8988T (cell line): ENCODE measurements at places on chromosomes 1 and 21.

DNA sequence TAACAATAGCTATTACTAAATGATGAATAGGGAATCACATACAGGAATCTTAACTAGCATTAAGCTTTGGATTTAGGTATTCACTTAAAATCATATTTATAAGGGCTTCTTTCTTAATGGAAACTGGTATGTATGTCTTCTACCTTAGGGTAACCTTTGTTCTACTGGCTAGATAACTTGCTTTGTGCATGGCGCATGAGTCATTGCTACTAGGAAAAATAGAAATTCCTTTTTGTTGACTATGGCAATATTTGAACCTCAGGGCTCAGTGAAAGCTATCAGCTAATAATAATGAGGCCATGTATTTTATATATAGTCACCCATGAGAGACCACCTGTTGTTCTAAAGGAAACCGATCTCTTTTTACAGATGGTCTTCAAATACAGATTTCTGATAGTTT, 72.5 kb downstream of the RPS6KC1 start:
- DNase-seq = no peak

GRCh38 chr1:60273185-60273584, 199.6 kb upstream of the C1orf87 start:
- DNase-seq = no peak

GRCh38 chr1:176315519-176316220, 108.6 kb upstream of the COP1 start:
- DNase-seq = no peak

- no peak for DNase-seq
Observed at GRCh38 chr1:76861149-76861548, 6.1 kb upstream of the ST6GALNAC5 start.

DNA sequence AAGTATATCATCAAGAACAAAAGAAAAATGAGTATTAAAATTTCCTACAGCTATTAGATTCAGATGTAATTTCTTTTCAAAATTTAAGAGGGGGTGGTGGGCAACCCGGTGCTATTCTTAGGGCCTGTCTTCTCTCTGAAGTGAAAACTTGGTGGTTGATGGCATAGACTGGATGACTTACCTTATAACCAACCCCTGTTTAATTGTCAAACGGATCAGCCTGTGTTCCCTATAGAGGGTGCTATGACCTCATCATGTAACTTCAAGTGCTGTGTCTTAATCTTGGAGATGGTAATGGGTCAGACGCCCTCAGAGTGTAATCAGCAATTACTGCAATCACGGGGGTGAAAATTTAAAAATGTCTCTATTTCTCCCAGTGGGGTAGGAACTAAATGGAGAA, 176.2 kb downstream of the PCP4 start:
- DNase-seq = no peak

- DNase-seq = no peak
Observed at GRCh38 chr1:158076441-158076840, 83.0 kb downstream of the KIRREL1 start.

GRCh38 chr1:68798071-68798470, 301.2 kb upstream of the DEPDC1 start:
- DNase-seq = no peak

- DNase-seq = no peak
Observed at GRCh38 chr1:53015508-53015860, 46.5 kb upstream of the PODN start.

- DNase-seq = peak; percentile 61
Observed at GRCh38 chr1:153465811-153466636, 5.6 kb upstream of the S100A7 start.

DNA sequence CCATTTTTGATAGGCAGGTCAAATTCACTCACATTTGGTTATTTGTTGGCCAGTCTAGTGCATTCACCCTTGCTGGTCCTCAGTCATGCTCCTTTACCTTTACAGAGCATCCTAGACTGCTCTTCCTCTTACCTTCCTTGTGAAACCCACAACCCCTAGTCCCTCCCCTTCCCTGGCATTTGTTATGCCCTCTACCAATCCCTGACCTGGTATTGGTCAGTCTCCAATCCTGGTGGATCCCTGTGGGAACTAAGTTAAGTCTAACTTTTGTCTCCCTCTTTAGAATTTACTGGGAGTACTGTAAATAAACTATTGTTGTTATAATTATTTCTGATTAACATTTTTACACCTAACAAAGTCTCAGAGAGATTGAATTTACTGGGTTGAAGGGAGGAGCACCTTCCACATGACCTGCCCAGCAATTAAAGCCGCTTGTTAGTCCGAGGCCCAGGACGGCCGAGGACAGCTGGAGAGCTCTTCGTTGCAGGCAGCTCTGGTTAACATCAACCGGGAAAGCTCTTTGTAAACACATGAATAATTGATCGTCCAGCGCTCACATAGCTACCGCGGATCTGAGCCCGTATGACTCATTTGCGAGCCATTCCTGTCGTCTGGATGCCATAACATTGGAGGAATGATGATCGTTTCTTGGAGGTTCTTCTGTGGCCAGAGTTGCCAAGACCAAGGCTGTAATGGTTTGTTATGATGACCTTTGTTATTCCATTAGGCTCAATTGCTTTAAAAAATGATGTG, 31.9 kb downstream of the MTARC1 start:
- no peak for DNase-seq

GRCh38 chr1:37174341-37174740, 140.0 kb upstream of the GRIK3 start:
- no peak for DNase-seq

DNA sequence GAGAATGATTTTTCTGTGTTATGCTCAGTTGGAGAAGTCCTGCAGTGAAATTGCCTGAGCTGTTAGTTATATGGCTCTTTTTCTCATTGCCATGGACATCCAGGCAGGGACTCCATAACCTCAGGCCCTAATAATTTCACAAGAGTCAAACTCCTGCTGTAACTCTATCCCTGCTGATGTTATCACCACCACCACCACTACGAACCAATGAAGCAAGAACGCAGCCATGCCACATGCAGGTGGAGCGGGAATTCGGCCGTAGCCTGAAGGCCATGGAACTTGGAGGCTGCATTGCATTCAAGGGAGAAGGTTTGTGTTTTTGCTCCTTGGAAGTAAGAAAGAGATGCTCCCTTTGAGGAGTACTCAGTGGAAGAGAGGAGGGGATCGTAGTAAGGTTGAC, 16.8 kb upstream of the DLGAP3 start:
- no peak for DNase-seq

GRCh38 chr1:66342707-66343106, 191.2 kb upstream of the SGIP1 start:
- DNase-seq = no peak

GRCh38 chr1:178501705-178502329, 5.1 kb upstream of the CLEC20A start:
- DNase-seq = peak; percentile 72

DNA sequence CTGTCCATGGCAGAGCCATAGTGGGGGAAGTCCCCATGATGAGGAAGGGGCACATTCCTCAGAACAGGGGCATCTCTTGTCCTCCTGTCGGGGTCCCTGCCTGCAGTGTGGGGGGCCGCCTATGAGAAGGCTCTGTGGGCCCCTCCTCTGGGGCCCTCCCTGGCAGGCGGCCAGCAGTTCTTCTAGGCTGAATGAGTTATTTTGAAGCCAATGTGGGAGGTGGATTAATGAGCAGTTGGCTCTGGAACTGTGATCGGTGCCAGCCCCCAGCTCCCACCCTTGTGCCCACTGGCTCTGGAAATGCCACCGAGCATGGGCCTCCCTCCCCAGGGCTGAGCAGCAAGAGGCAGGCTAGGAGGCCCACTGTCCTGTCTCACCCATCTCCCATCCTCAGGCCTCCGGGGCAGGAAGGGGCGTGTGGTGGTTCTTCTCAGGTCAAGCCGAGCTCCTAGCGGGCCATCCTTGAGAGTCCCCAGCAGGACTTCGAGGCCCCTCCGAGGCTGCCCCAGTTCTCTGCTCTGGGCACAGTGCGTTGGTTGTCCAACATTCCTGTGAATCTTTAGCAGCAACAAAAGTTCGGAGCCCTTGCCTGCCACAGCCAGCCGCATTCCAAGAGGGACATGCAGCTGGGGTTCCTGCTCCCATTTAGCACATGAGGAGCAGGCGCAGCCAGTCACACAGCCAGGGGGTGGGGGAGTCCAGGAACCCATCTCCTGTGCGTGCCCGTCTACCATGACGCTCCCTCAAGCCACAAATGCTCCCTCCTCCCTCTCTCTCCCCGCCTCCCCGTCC, 57.2 kb downstream of the EDN2 start:
- DNase-seq = no peak

- no peak for DNase-seq
Observed at GRCh38 chr1:104932949-104933679, 1183.4 kb downstream of the AMY1C start.

- no peak for DNase-seq
Observed at GRCh38 chr1:22331618-22332423, 119.8 kb upstream of the ZBTB40 start.

GRCh38 chr1:32623775-32624174, 26.6 kb downstream of the ZBTB8OS start:
- no peak for DNase-seq

DNA sequence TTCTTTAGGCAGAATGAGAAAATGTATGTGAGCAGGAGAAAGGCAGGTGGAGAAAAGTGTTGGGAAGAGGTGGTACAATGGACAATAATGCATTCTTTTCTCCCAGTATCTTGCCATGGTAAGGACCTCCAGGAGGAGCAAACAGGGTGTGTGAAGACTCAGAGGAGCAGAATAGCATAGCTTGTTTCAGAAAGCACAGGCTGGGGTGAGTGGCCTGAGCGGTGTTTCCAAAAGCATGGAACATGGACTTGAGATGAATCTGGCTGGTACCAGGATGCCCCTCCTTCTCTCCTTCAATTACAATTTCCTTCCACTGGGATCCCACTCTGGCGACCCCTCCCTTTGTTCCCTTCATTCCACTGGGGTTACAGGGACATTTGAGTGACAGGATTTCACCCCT, 123.4 kb upstream of the TNR start:
- no peak for DNase-seq

DNA sequence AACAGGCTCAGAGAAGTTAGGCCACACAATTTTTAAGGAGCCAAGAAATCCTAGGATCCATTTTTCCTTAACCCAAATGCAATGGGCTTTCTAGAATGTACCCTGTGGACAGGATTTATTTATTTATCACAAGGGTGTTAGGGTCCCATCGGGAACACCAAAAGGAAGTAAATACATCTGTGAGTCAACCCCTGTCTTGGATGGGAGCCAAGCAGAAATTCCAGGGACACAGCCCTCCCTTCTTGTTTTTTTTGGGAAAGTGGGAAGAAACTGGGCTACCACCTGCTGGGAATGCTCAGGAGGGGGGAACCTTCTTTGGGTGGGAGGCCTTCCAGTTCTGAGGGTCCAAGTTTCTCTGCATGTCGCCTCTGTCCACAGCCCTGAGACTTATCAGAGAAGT, 1.3 kb downstream of the CRNN start:
- DNase-seq = no peak

GRCh38 chr1:29807689-29808088, 571.4 kb downstream of the PTPRU start:
- DNase-seq = no peak

DNA sequence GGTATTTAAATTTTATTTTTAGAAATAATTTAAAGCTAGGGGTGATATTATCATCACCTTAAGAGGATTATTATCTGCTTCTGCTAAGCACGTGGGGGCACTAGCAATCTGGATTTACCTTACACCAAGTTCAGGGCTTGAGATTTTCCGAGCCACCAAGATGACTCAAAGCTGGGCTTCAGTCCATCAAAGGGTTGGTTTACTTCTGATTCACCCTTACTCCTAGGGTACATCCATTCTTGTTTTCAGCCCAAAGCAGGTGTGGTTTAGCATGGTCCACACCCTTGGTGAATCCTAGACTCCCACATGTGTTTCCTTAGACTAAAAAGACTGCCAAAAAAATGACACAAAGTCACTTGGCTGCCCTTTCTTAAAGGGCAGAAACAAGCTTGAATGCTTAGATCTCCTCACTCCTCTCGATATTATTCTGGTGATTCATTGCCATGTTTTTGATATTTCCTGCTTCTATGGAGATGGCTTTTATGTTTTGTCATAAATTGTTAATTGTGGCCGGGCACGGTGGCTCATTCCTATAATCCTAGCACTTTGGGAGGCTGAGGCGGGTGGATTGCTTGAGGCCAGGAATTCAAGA, 9.8 kb upstream of the PRSS38 start:
- no peak for DNase-seq

DNA sequence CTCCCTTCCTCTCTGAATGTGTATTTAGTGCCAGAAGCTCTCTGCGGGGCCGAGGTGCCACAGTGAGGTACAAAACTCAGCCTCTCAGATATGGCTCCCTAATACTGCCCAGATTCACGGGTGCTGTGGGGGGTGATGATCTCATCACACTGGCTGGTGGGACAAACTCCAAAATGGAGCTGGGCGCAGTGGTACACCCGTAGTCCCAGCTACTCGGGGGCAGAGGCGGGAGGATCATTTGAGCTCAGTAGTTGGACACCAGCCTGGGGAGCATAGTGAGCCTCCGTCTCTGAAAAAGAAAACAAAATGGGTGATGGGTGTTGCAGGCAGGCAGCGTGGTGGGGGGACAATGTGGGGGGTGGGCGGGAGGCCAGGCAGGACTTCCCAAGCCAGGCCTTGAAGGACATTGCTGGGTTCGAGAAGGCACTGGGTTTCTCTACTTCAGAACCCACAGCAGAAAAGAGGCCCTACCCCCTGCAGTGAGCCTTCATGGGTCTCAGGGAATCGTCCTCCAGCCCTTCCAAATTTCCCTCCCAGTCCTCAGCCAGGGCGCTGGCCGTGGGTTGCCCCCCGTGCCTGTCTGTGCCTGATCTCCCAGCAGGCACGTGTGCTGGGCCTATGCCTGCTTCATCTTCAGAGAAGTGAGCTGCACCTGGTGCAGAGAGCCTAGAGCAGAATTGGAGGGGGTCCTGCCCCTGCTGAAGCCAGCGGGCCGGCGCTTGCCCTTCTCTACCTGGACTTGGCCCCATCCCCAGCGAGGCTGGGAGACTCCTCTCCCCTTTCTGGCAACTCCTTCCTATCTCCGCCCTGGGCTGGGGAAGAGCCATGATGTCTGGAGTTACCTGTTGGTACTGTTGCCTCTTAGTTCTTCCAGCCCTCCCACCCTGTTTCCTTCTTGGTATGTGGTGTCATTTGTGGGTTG, 14.0 kb downstream of the H6PD start:
- DNase-seq = no peak

- DNase-seq = peak; percentile 33
Observed at GRCh38 chr1:17574516-17574915, 35.0 kb downstream of the ARHGEF10L start.

- no peak for DNase-seq
Observed at GRCh38 chr1:222023025-222023424, 281.1 kb upstream of the DUSP10 start.
